ENCODE measurements at places on chromosomes 1 and 21.

DNA sequence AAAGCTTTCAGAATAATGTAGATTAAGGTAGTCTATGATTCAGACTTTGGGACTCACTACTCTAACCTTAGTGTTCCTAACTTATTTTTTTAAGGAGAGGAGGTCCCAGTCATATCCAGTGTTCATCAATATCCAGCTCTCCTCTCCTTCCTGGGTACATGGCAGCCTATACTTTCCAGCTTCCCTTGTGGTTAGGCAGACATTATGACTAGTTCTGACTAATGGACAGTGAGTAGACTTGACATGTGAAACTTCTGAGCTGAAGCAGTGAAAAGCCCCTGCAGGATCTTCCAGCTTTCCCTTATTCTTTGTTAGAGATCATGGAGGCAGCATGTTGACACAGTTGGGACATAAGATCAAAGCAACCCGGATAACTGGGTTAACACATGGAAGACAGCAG lies 144.2 kb downstream of the PTPRU start:
- DNase-seq, result no peak

DNA sequence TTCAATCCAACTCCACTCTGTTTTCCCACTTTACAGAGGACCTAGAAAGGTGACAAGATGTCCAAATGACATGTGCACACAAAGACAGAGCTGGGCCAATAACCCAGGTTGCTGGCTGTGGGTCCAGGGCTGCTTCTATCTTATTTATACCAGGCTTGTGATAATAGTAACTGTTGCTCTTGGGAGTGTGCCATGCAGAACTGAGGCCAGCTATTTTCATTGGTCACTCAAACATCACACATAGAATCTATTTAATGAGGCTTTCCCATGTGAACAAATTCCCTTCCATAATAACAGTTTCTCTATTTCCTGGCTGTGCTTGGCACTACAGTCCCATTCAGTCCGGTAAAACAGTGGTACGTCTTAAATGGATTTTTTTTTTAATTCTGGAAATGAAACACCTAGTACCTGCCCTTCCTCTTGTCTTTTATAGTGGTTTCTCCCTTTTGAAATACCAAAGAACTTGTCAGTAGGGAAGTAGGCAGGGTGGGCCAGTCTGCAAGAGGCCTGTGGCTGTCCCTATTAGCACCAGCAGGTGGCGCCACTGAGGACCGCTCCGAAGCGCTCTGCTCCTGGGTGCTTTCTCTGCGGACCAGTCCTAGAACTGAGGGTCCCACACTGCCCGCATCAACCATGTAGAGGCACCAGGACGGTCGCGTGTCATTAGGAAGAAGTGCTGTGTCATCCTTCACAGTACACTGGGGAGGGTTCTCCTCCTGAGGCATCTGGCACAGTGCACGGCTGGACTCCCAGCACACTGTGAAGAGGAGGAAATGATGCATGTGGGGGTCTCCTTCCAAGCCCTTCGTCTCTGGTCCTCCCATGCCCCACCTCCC lies 52.1 kb downstream of the GPR161 start:
- peak; percentile 73 for DNase-seq

DNA sequence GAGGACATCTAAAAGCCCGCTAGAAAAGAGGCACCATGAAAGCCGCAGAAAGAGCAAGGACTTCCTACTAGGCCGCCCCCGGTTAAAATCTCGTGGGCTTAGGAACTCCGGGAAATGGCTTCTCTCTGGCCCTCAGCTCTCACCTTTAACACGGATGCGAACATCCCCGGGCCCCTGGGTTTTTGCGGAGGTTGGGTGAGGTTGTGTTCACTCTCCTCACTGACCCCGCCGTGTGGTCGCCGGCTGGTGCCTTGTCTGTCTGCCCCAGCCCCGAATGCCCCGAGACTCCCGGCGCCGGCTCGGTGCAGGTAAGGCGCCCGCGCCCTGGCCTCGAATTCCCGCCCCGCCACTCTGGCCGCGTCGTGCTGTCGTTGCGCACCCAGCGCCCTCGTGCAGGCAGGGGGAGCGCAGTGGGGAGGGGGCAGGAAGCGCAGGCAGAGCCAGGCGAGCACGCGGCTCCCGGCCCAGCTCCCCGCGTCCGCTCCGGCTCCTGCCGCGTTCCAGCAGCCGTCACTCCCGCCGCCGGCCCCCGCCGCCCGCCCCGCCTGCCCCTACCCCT lies at the start of gene SHISAL2A:
SHISAL2A (plus strand) TSS at position 437 of the 559 bp plus-strand sequence. CDS start 326 bp downstream, outside the sequence.
- DNase-seq, result peak; percentile 60

GRCh38 chr1:218527737-218528136 lies 182.6 kb downstream of the TGFB2 start:
- no peak for DNase-seq

DNA sequence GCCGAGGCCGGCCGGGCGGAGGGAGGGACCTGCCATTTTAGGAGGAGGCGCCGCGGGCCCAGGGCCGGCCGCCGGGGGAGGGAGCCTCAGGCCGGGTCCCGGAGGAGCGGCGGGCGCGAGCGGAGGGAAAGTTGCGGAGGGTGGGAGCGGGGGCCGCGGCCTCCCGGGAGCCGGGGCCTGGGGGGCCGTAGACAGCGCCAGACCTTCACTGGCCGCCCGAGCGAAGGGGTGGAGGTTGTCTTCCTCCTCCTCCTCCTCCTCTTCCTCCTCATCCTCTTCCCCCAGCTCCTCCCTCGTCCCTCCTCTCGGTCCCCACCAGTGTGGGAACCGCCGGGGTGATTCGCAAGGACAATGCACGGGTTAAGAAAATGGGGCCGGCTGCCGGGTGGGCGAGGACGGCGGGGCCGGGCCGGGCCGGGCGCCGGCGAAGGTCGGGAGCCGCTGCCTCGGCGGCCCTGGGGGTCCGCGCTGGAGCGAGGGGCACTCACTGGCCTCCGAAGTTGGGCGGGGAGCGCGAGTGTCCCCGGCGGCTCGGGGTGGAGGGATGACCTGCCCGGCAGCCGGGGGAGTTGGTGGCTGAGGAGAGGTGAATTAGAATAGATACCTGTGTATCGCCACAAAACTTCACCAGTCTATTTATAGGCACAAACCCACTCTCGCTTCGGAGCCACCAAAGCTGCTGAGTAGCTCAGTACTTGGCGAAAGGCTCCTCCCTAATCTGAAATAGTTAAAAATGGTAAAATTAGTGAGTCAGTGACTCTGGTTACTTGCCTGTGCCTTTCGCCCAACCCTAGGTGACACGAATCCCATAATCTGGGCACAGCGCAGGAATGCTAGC lies 1.3 kb downstream of the DYRK1A start:
- DNase-seq, result peak; percentile 43

GRCh38 chr1:199176713-199177112 lies 537.9 kb downstream of the PTPRC start:
- DNase-seq, result no peak

GRCh38 chr1:78032996-78033796 lies 12.6 kb upstream of the GIPC2 start:
- no peak for DNase-seq

DNA sequence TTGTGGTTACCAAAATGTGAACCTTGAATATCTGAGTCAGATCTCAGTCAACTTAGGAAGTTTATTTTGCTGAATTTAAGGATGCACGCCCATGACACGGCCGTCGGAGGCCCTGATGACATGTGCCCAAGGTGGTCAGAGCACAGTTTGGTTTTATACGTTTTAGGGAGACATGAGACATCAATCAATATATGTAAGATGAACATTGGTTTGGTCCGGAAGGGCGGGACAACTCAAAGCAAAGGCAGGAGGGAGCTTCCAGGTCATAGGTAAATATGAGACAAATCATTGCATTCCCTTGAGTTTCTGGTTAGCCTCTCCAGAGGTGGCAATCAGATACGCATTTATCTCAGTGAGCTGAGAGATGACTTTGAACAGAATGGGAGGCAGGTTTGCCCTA lies 1.0 kb upstream of the PRMT2 start:
- DNase-seq, result no peak

- no peak for DNase-seq
Measured at GRCh38 chr1:103561643-103562395, 9.6 kb upstream of the AMY2B start.

DNA sequence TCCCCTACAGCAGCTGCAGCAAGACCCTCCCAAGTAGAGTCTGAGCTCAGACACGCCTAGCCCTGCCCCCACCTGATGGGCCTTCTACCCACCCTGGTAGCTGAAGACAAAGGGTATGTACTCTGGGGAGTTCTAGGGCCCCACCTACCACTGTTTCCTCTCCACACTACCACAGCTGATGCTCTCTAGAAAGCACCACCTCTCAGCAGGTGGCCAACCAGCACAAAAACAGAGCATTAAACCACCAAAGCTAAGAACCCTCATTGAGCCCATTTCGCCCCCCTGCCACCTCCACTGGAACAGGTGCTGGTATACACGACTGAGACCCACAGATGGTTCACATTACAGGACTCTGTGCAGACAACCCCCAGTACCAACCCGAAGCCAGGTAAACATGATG lies 258.9 kb downstream of the SETD4 start:
- DNase-seq, result no peak

DNA sequence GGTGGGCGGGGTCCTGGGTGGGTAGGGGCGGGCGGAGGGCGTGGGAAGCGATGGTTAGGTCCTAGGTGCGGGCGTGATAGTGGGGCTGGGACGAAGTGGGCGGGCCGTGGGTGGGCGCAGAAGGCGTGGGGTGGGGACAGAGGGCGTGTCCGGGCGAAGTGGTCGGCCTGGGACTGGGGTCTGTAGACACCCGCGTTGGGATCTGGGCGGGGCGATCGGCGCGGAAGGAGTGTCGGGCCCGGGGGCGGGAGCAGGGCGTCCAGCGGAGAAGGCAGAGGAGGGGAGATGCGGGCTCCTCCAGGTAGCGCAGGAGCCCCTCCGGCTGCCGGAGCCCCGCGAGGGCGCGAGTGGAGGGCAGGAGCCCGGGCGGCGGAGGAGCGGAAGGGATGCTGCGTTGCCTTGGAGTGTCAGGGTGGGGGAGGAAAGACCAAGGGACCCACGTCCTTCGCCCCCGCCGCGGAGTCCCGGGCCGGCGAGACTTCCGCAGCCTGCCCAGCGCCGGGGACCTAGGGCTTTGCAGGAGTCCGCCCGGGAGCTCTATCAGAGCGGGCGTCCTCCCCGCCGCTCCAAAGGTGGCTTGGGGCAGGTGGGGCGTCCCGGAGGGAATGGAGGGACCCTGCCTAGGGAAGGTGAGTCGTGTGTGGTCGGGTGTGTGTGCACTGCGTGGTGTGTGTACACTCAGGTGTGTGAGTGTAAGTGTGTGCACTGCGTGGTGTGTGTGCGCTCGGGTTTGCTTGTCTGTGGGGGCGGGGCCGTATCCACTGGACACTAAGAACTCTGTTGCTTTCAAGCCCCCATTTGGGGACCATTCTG lies 27.0 kb upstream of the PRSS38 start:
- peak; percentile 77 for DNase-seq

GRCh38 chr1:181424786-181425403 lies 58.4 kb upstream of the CACNA1E start:
- peak; percentile 80 for DNase-seq

- no peak for DNase-seq
Measured at GRCh38 chr21:20789729-20790500, 208.3 kb upstream of the NCAM2 start.

- DNase-seq, result no peak
Measured at GRCh38 chr21:45318556-45319404, 31.1 kb upstream of the POFUT2 start.

DNA sequence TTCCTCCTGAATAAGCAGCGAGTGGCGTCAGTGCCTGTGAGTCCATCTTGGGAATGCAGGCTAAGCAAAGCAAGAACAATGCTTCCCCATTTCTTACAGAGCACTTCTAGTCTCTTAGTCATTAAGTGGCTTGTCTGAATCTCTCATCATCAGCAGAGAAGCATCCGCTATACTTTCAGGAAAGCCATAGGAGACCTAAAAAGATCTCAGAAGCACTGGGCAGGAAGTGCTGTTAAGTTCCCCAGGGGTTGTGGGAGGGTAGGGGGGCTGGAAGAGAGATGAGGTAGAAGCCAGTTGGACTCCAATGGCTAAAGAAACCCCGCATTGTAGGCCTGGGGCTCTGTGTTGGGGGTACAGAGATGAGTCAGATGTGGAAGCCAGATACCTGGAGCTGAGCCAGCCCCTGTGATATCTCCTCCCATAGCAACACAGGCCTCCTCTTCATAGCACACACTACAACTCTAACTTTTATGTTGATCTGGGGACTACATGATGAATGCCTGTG lies 44.9 kb downstream of the SYT6 start:
- DNase-seq, result no peak

- no peak for DNase-seq
Measured at GRCh38 chr1:248065071-248065470, 18.4 kb downstream of the OR2L3 start.

- no peak for DNase-seq
Measured at GRCh38 chr1:114114185-114115094, 39.2 kb downstream of the SYT6 start.

DNA sequence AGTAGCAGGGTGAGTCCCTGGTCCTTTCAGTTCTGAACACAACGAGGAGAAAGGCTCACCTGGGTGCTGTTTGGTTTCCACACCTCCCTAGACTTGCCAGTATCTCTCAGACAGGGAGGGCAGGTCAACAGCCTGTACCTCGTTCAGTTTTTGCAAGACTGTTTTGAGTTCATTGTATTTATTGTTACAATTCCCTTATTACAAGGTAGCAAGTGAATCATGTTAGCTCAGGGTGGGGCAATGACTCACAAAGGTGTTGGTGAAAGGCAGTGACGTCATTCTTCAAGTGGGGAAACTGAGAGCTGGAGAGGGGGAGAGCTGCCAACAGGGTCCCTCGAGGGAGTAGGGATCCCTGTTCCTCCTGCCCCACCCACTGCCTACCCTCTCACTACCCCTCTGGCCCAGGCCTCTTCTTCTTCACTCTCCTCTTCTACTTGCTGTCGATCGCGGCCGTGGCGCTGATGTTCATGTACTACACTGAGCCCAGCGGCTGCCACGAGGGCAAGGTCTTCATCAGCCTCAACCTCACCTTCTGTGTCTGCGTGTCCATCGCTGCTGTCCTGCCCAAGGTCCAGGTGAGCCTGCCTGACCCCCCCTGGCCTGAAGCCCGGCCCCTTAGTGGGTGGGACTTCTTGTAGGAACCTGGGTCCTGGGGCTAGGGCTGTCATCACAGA lies 13.4 kb downstream of the SERINC2 start:
- DNase-seq, result no peak

GRCh38 chr1:220207411-220207810 lies 64.8 kb downstream of the RAB3GAP2 start:
- DNase-seq, result no peak

GRCh38 chr1:222653178-222653827 lies 35.4 kb downstream of the MIA3 start:
- DNase-seq, result no peak

DNA sequence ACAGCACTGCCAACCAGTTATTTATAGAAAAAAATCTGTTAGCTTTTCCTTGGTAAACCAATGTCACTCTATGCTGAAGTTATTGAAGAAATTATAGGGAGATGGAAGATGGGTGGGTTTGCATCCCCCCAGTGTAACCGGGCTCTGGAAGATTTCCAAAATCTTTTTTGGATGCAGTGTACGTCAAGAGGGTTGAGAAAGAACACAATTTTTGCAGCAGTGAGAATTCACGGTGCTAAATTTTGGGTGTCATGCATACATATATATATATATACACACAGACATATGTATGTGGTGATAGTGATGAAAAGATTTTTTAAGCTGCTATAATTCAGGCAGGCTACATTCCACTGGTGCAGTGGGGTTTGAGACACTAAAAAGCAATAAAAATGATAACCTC lies 91.4 kb upstream of the MAGI3 start:
- no peak for DNase-seq

- DNase-seq, result no peak
Measured at GRCh38 chr1:112638110-112638428, 18.4 kb downstream of the CAPZA1 start.

GRCh38 chr21:34364921-34365320 lies 1.1 kb downstream of the KCNE2 start:
- DNase-seq, result no peak

Data from activated naive CD4-positive, alpha-beta T cell treated with anti-CD3 and anti-CD28 coated beads, Interleukin-2, amount 50 U/mL, for 72 hours (primary cell).